ENCODE measurements at places on chromosomes 7 and 10.

DNA sequence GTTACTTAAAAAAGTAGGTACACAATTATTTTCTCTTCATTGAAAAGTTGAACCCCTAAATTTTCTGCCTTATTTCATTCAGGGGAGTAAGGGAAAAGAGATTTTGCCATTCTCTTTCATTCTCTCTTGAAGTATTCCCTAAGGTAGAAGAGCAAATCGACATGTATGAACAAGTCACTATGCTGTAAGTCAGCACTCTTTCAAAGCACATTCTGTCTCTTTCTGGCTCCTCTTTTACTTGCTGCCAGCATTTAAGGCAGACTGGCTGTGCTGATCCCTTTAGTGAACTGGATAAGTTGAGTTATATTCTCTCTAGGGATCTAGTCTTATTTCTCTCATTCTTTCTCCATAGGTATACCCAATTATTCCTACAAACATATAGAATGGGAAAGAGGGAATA, 222.3 kb upstream of the ZWINT start:
- H3K36me3 ChIP-seq, result no peaks in the 10 kb centered on the region
- no peak overlapping the region for H3K27ac ChIP-seq
- H3K4me1 ChIP-seq, result no peaks in the 10 kb centered on the region
- DNase-seq, result no peak
- H3K27me3 ChIP-seq, result no peaks in the 10 kb centered on the region

GRCh38 chr10:9634466-9634865, 1383.2 kb upstream of the CELF2 start:
- DNase-seq, result no peak
- no peaks in the 10 kb centered on the region for H3K4me1 ChIP-seq
- no peaks in the 10 kb centered on the region for H3K36me3 ChIP-seq

GRCh38 chr10:125607689-125608290, 75.2 kb downstream of the TEX36 start:
- DNase-seq, result no peak
- H3K4me1 ChIP-seq, result no peaks in the 10 kb centered on the region
- no peaks in the 10 kb centered on the region for H3K27me3 ChIP-seq
- no peaks in the 10 kb centered on the region for H3K36me3 ChIP-seq

DNA sequence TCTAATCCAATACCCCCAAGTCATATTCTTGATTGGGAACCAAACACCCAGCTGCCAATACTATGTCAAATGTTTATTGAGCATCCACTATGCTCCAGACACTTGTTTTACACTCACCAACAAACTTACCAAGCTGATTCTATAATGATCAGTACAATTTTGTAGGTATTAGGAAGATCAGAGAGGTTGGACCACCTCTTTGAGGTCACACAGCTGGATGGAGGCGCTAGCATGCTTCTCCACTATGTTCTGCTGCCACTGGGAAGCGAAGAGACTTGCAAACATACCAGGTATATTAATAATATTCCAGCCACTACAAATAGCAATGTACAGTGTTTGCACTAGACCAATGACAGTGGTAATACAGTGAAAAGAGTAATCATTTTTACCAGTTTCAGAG, 25.6 kb upstream of the SEPHS1 start:
- H3K4me3 ChIP-seq, result no peak overlapping the region
- no peak overlapping the region for H3K27ac ChIP-seq
- no peaks in the 10 kb centered on the region for H3K36me3 ChIP-seq
- no peaks in the 10 kb centered on the region for H3K4me1 ChIP-seq

- H3K27ac ChIP-seq, result no peak overlapping the region
- H3K36me3 ChIP-seq, result no peaks in the 10 kb centered on the region
- DNase-seq, result no peak
- H3K4me3 ChIP-seq, result no peak overlapping the region
- H3K4me1 ChIP-seq, result no peaks in the 10 kb centered on the region
- H3K27me3 ChIP-seq, result no peaks in the 10 kb centered on the region
These were observed 12.0 kb upstream of the CPXM2 start for GRCh38 chr10:123903621-123904020.

- no peak overlapping the region for H3K27ac ChIP-seq
- H3K4me3 ChIP-seq, result no peak overlapping the region
- no peaks in the 10 kb centered on the region for H3K36me3 ChIP-seq
- no peaks in the 10 kb centered on the region for H3K27me3 ChIP-seq
- DNase-seq, result peak; percentile 62
- no peaks in the 10 kb centered on the region for H3K4me1 ChIP-seq
These were observed 358.2 kb upstream of the MEOX2 start for GRCh38 chr7:16044645-16045044.

DNA sequence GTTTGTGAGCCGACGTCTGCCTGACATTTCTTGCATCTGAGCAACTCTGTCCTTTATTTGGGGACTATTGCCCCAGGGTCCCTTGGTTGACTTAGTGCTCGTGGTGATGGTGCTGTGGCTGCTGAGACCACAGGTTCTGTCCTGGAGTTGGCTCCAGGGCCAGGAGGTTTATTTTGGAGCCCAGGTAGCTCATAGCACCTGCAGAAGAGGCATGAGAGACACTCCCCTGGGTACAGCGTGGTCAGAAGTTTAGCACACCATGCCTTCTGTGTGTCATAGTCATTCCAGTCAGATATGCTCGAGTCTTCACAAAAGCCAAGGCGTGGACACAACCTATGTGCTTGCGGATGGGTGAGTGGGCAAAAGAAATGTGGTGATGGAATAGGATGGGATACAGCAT, 496.9 kb downstream of the TCERG1L start:
- no peak overlapping the region for H3K4me3 ChIP-seq
- no peak for DNase-seq
- peaks cover 18% of the 10 kb centered on the region for H3K27me3 ChIP-seq
- no peak overlapping the region for H3K27ac ChIP-seq

DNA sequence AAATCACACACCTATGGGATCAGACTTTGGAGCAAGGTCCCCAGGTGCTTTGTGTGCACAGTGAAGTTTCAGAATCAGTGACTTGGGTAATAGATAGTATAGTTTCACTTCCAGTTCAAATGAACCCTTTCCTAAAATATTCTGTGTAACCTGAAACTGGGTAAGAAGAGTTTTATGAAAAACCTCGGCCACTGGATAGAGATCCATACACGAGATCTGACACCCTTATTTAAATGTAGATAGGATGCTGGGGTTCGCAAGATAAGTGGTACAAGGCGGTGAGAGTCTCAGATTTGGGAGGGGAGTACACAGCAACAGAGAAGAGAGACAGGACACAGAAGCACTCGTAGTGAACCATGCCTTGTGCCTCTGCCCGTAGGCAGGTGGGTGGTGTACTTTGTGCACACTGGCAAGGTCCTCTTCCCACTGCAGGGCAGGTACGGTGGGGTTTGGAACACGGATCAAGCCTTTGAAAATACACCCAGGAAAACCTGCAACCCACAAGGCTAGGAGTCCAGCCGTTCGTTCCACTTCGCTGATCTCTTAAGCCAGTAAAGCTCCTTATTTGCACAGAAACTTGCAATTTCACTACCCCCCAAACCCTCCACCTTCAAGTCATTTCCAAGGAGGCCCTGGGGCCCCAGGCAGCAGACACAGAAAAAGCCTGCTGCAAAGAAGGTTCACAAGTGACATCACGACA, 162.8 kb downstream of the USP6NL start:
- no peak for DNase-seq
- peaks cover 9% of the 10 kb centered on the region for H3K4me1 ChIP-seq
- H3K4me3 ChIP-seq, result no peak overlapping the region
- peaks cover 20% of the 10 kb centered on the region for H3K27me3 ChIP-seq
- H3K36me3 ChIP-seq, result no peaks in the 10 kb centered on the region

DNA sequence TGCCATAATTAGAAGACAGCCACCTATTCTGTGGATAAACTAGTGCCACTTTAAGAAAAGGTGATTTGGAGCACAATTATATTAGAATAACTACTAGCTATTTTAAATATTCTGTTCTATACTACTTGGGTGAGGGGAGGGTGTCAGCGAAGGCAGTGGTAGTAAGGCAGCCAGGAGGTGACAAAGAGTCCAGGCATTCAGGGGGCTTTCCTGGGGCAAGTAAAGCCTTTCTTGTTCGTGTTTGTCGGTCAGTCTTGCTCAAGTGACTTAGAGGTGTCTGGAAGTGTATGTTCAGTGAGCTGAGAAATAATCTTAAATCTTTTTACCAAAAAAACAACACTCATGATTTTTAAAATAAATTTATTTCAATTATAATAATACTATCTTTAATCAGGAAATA, 34.4 kb downstream of the ADD3 start:
- H3K27me3 ChIP-seq, result no peaks in the 10 kb centered on the region
- no peaks in the 10 kb centered on the region for H3K36me3 ChIP-seq
- H3K4me3 ChIP-seq, result no peak overlapping the region
- no peak for DNase-seq

GRCh38 chr10:49837051-49837478, 74.9 kb upstream of the OGDHL start:
- no peak for DNase-seq
- no peak overlapping the region for H3K4me3 ChIP-seq
- no peaks in the 10 kb centered on the region for H3K27me3 ChIP-seq
- peaks cover 74% of the 10 kb centered on the region for H3K36me3 ChIP-seq
- no peak overlapping the region for H3K27ac ChIP-seq

DNA sequence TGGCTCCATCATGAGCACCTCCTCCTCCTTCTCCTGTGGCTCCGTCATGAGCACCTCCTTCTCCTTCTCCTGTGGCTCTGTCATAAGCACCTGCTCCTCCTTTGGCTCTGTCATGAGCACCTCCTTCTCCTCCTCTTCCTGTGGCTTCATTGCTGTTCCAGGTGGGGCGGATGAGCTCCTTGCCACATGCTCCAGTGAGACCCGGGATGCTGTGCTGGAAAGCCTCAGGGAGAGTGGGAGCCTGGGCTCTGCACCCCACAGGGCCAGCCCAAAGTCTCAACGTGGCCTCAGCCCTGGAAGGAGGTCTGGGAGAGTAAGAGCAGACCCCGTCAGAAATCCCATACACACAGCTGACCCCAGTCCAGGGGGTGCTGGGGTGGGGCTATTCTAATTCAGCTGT, 380.7 kb downstream of the TCERG1L start:
- no peaks in the 10 kb centered on the region for H3K36me3 ChIP-seq
- no peak overlapping the region for H3K27ac ChIP-seq
- no peaks in the 10 kb centered on the region for H3K4me1 ChIP-seq
- H3K4me3 ChIP-seq, result no peak overlapping the region
- no peaks in the 10 kb centered on the region for H3K27me3 ChIP-seq

GRCh38 chr10:122962405-122962804, 8.4 kb upstream of the C10orf88 start:
- H3K27me3 ChIP-seq, result no peaks in the 10 kb centered on the region
- H3K4me3 ChIP-seq, result no peak overlapping the region
- no peaks in the 10 kb centered on the region for H3K4me1 ChIP-seq
- no peak overlapping the region for H3K27ac ChIP-seq

- no peak for DNase-seq
- no peaks in the 10 kb centered on the region for H3K4me1 ChIP-seq
- no peaks in the 10 kb centered on the region for H3K36me3 ChIP-seq
- H3K27ac ChIP-seq, result no peak overlapping the region
These were observed 289.9 kb upstream of the LRRN3 start for GRCh38 chr7:110800984-110801383.

DNA sequence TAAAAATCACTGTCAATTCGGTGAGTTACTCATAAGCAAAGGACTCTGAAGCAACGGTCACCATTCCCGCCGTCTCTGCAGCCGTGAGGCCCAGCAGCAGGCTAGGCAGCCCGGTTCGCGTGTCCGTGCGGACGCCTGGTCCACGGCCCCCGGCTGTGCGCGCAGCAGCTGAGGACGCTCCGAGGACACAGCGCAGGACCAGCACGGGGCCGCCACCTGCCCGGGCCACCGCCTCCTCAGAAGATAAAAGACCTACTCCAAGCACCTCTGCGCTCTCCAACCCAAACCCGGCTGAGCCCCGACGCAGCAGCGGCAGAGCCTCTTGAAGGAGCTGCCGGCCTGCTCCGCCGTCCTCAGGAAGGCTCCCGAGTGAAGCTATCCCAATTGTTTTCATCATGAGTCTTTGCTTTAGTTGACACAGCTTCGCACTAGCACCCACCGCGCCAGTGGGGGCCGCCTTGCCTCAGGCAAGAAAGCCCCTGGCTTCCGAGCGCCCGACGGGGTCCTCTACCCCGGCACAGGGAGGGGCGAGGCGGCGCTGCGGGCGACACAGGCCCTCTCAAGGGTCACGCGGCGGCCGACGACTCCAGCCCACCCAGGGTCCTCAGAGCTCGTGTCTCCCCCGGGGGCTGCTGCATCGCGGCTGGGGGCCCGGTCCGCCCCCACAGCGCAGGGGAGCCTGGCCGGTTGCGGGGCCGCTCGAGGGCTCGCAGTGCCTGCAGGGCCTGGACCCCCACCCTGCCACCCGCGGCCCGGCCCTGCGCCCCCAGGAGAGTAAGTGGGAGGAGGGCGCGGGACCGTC, 16.9 kb upstream of the GPR146 start:
- peak overlapping the region; percentile 79 for H3K4me3 ChIP-seq
- H3K36me3 ChIP-seq, result peaks cover 20% of the 10 kb centered on the region
- peaks cover 59% of the 10 kb centered on the region for H3K4me1 ChIP-seq
- peak overlapping the region; percentile 95 for H3K27ac ChIP-seq
- no peak for DNase-seq
- H3K27me3 ChIP-seq, result no peaks in the 10 kb centered on the region

DNA sequence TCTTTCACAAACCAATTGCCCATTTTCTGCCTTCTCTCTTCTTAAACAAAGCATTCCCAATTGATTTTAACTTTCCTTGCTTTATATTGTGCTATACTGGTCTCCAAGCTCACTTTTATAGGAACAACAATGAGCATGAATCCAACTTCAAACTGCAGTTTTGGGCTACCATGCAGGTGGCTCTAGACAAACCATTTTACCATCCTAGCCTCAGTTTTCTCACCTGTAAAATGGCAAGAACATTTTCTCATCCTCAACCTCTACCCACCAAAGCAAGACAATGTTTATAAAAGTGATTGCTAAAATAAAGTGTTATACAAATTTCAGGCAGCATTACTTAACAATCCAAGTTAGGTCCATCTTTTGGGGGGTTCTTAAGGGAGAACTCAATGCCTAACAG, 66.8 kb upstream of the ASAH2 start:
- DNase-seq, result no peak
- no peak overlapping the region for H3K27ac ChIP-seq
- no peaks in the 10 kb centered on the region for H3K27me3 ChIP-seq

DNA sequence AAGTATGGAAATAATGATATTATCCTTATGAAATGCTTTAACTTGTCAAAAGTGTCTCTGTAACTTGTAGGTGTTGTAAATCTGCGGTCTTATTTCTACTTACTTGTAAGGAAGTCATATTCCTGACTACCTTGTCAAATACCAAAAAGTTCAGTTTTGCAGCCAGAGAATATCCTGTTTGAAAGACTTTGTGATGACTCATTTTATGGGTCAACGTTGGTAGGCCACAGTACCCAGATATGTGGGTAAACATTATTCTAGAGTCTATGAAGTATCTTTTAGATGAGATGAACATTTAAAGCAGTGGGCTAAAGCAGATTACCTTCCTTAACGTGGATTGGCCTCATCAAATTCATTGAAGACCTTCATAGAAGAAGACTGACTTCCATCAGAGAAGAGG, 195.3 kb downstream of the PPP1R9A start:
- H3K36me3 ChIP-seq, result no peaks in the 10 kb centered on the region
- no peak overlapping the region for H3K4me3 ChIP-seq
- H3K27ac ChIP-seq, result no peak overlapping the region
- no peaks in the 10 kb centered on the region for H3K27me3 ChIP-seq
- DNase-seq, result no peak

DNA sequence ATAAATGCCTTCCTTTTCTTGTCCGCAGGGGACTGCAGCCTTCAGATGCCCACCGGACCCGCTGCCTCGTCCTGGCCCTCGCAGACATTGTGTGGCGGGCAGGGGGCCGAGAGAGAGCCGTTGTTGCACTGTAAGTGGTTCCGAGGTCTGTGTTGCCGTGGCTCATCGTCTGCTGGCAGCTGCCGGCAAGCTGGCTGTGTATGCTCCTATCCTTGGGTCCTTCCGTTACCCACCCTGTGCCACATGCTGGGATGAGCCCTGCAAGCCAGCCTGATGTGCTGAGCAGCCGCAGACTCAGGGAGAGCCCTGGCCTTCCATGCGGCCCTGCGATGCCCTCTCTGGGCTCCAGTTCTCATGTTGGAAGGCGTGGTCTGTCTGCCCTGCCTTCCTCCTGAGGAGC, 61.2 kb upstream of the AQP1 start:
- no peak for DNase-seq
- H3K27ac ChIP-seq, result peak overlapping the region; percentile 81
- no peaks in the 10 kb centered on the region for H3K27me3 ChIP-seq
- H3K36me3 ChIP-seq, result peaks cover 17% of the 10 kb centered on the region
